ENCODE measurements at places on chromosomes 5 and 9. TPM values are rescaled to one million over a fixed set of nuclear protein-coding genes. Genes with fewer than 3 reads are reported as not detected.

The SLC36A2 gene
- polyA plus RNA-seq: 1.5 TPM

The SHB gene
- 8.6 TPM for polyA plus RNA-seq

The UBAC1 gene
- polyA plus RNA-seq: 92.5 TPM

The TLX3 gene
- 0.21 TPM for polyA plus RNA-seq

The CA9 gene
- polyA plus RNA-seq: 50.5 TPM

GRCh38 chr9:99019510-99020331, 76.0 kb downstream of the COL15A1 start:
- peaks cover 9% of the 10 kb centered on the region for H3K4me1 ChIP-seq
- no peak overlapping the region for H3K4me3 ChIP-seq
- no peaks in the 10 kb centered on the region for H3K27me3 ChIP-seq
- DNase-seq: no peak

- DNase-seq: peak; percentile 61
- H3K27ac ChIP-seq: no peak overlapping the region
- no peaks in the 10 kb centered on the region for H3K4me1 ChIP-seq
- H3K4me3 ChIP-seq: no peak overlapping the region
Measured at GRCh38 chr5:90932052-90932699, 373.6 kb downstream of the ADGRV1 start.

DNA sequence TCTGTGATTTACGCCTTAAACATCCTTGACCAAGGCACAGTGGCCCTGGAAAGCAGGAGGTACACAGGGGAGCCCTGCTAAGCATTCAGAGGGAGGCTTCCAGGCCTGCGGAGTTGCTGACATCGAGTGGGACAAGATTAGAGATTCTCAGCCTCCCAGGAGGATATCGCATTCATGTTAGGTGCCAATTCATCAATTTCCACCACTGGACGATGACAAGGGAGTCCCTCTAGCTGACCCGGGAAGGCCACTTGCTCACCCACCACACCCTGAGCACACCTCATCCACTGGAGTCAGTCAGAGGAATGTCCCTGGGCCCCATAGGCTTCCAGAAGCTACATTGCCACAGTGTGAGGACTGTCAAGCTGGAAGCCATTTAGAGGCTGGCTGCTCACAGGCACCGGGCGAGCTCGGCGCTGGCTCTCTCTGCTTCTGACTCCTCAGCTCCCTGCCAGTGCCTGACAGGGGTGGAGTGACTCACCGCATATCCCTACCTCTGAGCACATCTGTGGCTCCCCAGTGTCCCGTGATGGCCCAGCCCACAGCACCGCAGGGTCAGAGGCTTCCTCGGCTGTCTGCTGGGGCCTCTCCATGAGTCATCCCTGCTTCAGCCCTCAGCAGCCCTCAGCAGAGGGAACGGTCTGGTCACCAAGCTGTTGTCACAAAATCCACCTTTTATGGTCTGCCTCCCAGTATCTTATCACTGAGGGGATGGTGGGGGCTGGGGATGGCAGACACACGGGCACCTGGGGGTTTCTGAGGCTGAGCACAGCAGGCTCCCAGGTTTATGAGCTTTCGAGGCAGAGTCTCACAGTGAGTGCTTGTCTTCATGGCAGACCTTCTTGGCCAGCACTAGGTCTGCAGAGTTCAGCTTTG, 117.5 kb downstream of the ZNF608 start:
- no peak overlapping the region for H3K4me3 ChIP-seq
- DNase-seq: no peak
- no peaks in the 10 kb centered on the region for H3K27me3 ChIP-seq
- H3K4me1 ChIP-seq: no peaks in the 10 kb centered on the region

- no peaks in the 10 kb centered on the region for H3K4me1 ChIP-seq
- no peaks in the 10 kb centered on the region for H3K27me3 ChIP-seq
- no peak overlapping the region for H3K27ac ChIP-seq
Measured at GRCh38 chr9:82940376-82940775, 122.6 kb downstream of the RASEF start.

GRCh38 chr5:20683241-20683940, 695.4 kb upstream of the CDH18 start:
- no peak for DNase-seq
- H3K27ac ChIP-seq: no peak overlapping the region
- H3K27me3 ChIP-seq: no peaks in the 10 kb centered on the region
- H3K36me3 ChIP-seq: no peaks in the 10 kb centered on the region
- no peak overlapping the region for H3K4me3 ChIP-seq
- H3K4me1 ChIP-seq: no peaks in the 10 kb centered on the region

DNA sequence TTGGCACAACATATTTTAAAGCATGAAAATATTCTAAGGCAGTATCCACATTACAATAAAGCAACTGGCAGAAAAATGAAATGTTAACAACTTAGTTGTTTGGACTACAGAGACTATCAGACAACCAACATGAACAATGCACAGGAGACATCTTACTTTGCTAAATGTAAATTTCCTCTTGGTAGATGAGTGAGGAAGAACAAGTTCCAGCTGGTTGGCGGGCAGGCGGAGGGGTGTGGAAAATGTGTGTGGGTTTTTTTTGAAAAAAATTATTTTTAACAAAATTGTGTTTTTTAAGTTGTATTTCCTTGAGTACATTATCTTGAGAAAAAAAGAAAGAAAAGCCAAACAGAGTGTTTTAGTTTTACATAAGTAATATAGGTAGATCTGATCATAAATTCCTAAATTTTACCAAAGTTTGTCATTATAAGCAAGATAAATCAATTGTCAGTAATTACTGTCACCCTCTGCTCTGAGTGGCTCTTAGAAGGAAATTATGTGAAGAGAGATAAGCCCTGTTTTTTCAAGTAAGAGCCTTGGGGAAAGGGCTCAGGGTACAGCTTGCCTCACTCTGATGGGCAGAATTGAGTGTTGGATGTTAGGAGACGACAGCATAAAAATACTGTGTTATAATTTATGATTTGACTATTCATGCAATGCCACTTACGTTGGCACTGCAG, 42.5 kb downstream of the TMEM167A start:
- DNase-seq: no peak
- H3K27ac ChIP-seq: no peak overlapping the region
- H3K4me3 ChIP-seq: no peak overlapping the region

DNA sequence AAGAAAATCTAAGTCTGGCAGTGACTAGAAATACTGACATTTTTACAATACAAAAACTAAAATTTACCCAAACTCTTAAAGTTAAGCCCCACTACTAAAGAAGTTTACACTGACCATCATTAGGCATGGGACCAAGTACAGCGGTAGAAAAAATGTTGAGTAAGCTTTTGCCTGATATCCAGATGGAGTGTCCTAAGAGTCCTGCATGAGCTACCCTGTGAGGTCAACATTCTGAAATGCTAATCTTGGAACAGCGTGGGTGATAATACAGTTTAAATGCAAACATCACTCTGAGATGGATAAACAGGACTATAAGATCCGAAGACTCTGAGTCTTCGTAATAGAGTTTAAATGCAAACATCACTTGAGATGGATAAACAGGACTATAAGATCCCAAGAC, 189.7 kb downstream of the DCP2 start:
- H3K27me3 ChIP-seq: no peaks in the 10 kb centered on the region
- no peaks in the 10 kb centered on the region for H3K36me3 ChIP-seq
- H3K27ac ChIP-seq: no peak overlapping the region
- no peak for DNase-seq
- no peaks in the 10 kb centered on the region for H3K4me1 ChIP-seq

GRCh38 chr9:107489144-107489673, 360 bp downstream of the KLF4 start:
- H3K27me3 ChIP-seq: no peaks in the 10 kb centered on the region
- H3K4me3 ChIP-seq: peak overlapping the region; percentile 91
- peak overlapping the region; percentile 94 for H3K27ac ChIP-seq
- no peak for DNase-seq
- H3K36me3 ChIP-seq: no peaks in the 10 kb centered on the region

GRCh38 chr9:134539586-134540194, 101.9 kb upstream of the COL5A1 start:
- H3K27ac ChIP-seq: no peak overlapping the region
- DNase-seq: no peak
- peaks cover 5% of the 10 kb centered on the region for H3K4me1 ChIP-seq
- no peaks in the 10 kb centered on the region for H3K36me3 ChIP-seq
- H3K27me3 ChIP-seq: no peaks in the 10 kb centered on the region
- no peak overlapping the region for H3K4me3 ChIP-seq

DNA sequence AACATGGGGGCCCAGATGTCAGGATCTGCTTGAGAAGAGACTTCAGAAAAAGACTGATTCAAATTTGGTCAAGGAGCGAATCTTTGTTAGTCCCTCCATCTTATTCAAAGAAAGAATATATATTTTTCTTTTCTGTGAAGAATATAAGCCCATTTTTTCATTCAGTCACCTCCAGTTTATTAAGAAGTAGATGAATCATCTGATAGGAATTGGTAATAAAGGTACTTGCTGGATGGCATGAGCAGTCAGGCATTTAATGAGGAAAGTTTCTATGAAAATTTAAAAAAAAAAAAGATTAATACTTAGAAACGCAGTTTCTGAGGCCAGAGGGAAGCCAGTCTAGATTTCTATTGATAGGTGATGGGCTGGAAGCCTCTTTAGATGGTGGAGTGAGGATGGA, 373.1 kb upstream of the SMC2 start:
- H3K27me3 ChIP-seq: no peaks in the 10 kb centered on the region
- no peaks in the 10 kb centered on the region for H3K36me3 ChIP-seq
- no peaks in the 10 kb centered on the region for H3K4me1 ChIP-seq
- no peak for DNase-seq

GRCh38 chr5:168932400-168933189, 353.4 kb upstream of the PANK3 start:
- no peak overlapping the region for H3K27ac ChIP-seq
- H3K4me1 ChIP-seq: no peaks in the 10 kb centered on the region
- H3K27me3 ChIP-seq: no peaks in the 10 kb centered on the region
- H3K36me3 ChIP-seq: no peaks in the 10 kb centered on the region

GRCh38 chr9:76904661-76905457, 1.1 kb downstream of the PRUNE2 start:
- no peak overlapping the region for H3K4me3 ChIP-seq
- no peak overlapping the region for H3K27ac ChIP-seq

DNA sequence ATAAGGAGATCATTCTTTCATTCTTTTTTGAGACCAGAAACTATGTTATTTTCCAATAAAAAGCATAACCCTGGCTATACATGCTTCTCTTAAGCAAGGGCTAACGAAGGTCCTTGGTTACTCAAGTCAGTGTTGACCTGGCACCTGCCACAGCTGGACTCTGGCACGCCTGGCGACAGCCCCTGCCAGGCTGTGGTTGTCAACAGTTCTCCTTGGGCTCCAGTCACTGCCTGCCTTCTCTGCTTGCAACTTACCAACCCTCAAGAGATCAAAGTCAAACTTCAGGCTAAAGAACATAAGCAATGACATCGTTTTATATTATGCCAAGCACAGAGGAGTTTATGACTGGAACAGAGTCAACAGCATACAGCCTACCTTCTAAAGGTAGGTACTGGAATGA, 61.4 kb upstream of the TBC1D9B start:
- no peak overlapping the region for H3K27ac ChIP-seq
- no peaks in the 10 kb centered on the region for H3K4me1 ChIP-seq
- H3K4me3 ChIP-seq: no peak overlapping the region
- no peaks in the 10 kb centered on the region for H3K27me3 ChIP-seq
- no peak for DNase-seq

GRCh38 chr5:6787941-6788340, 74.7 kb downstream of the TENT4A start:
- no peaks in the 10 kb centered on the region for H3K36me3 ChIP-seq
- H3K4me3 ChIP-seq: no peak overlapping the region
- DNase-seq: no peak
- no peaks in the 10 kb centered on the region for H3K27me3 ChIP-seq

GRCh38 chr9:86168256-86168655, 68.9 kb upstream of the GOLM1 start:
- no peak for DNase-seq
- H3K36me3 ChIP-seq: no peaks in the 10 kb centered on the region
- no peak overlapping the region for H3K27ac ChIP-seq
- H3K4me1 ChIP-seq: no peaks in the 10 kb centered on the region
- H3K27me3 ChIP-seq: no peaks in the 10 kb centered on the region

- peaks cover 6% of the 10 kb centered on the region for H3K4me1 ChIP-seq
- DNase-seq: no peak
- no peaks in the 10 kb centered on the region for H3K36me3 ChIP-seq
- H3K27ac ChIP-seq: no peak overlapping the region
- H3K4me3 ChIP-seq: no peak overlapping the region
Measured at GRCh38 chr9:133788819-133789717, 50.9 kb upstream of the SARDH start.

- H3K4me1 ChIP-seq: peaks cover 3% of the 10 kb centered on the region
- H3K4me3 ChIP-seq: no peak overlapping the region
- no peaks in the 10 kb centered on the region for H3K36me3 ChIP-seq
- H3K27me3 ChIP-seq: no peaks in the 10 kb centered on the region
Measured at GRCh38 chr5:125661584-125661983, 761.6 kb upstream of the GRAMD2B start.

DNA sequence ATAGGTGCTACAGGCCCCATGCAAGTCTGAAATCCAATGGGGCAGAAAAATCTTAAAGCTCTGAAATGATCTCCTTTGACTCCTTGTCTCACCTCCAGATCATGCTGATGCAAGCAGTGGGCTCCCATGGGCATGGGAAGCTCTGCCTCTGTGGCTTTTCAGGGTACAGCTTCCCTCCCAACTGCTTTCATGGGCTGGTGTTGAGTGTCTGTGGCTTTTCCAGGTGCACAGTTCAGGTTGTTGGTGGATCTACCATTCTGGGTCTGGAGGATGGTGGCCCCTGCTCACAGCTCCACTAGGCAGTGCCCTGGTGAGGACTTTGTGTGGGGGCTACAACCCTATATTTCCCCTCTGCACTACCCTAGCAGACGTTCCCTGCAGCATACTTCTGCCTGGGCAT, 103.5 kb downstream of the STARD4 start:
- no peak for DNase-seq
- H3K36me3 ChIP-seq: no peaks in the 10 kb centered on the region
- H3K27me3 ChIP-seq: no peaks in the 10 kb centered on the region
- no peaks in the 10 kb centered on the region for H3K4me1 ChIP-seq

DNA sequence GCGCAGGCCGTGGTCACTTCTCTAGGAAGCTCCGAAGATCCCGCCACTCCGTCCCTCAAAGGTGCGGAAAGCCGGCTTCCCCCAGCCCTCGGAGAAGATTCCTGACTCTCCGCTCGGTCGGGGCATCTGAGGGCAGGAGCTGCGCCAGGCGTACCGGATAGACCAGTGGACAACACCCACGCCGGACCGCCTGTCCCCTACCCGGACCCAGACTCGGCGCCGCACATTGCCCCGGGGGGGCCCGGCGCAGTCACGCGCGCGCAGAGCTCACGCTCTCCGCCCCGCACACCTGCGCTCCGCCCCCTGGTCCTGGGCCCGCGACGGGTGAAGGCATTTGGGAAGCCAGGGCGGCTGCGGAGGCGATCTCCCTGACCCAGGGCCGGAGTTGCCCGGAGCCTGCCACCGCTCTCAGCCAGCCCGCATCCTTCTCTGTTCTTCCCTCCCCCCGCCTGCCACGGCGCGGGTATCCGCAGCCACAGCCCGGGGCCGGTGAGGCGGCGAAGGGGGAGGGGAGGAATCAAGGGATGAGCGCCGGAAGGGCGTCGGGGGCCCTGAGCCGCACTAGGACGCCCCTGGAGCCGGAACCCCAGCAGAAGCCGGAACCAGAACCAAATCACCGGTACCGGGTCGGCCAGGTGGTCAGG, 448 bp downstream of the RELL2 start:
- peak overlapping the region; percentile 81 for H3K4me3 ChIP-seq
- H3K36me3 ChIP-seq: no peaks in the 10 kb centered on the region
- no peak for DNase-seq
- H3K4me1 ChIP-seq: peaks cover 10% of the 10 kb centered on the region
- no peak overlapping the region for H3K27ac ChIP-seq

Measured in testis (tissue), 5 donors.